ENCODE measurements at places on chromosomes 7 and 10.

GRCh38 chr10:108230478-108231170 lies 1066.1 kb upstream of the SORCS1 start:
- no peaks in the 10 kb centered on the region for H3K4me1 ChIP-seq
- H3K36me3 ChIP-seq, result no peaks in the 10 kb centered on the region
- DNase-seq, result no peak
- no peaks in the 10 kb centered on the region for H3K27me3 ChIP-seq

- DNase-seq, result no peak
- no peaks in the 10 kb centered on the region for H3K36me3 ChIP-seq
- H3K4me1 ChIP-seq, result no peaks in the 10 kb centered on the region
- H3K27ac ChIP-seq, result no peak overlapping the region
- H3K27me3 ChIP-seq, result no peaks in the 10 kb centered on the region
Observed at GRCh38 chr7:81562581-81562980, 207.3 kb downstream of the HGF start.

DNA sequence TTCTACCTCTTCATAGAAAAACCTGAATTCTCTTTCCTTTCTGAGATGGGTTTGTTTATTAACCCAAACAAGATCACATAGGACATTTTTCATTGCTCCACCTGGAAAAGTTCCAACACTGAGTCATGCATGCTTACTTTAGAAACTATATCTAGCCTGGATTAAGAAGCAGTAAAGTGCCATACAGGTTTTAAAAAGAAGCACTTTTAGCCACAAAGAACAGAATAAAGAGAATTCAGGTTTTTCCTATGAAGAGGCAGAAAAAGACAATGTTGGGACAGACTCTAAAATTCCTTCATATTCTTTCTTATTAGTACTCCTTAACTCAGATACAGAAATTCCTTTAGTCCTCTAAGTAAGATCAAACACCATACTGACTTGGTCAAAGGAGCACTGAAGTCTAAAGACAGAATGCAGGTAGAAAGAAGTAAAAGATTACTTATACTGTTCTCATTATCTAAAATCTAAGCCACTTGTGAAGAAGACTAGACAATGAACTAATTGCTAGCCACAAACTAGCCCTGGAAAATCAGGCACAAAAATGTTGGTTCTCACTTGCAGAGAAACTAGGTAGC lies 241.3 kb downstream of the ANK3 start:
- no peaks in the 10 kb centered on the region for H3K4me1 ChIP-seq
- H3K27ac ChIP-seq, result no peak overlapping the region
- H3K4me3 ChIP-seq, result no peak overlapping the region
- no peaks in the 10 kb centered on the region for H3K27me3 ChIP-seq

- H3K27me3 ChIP-seq, result no peaks in the 10 kb centered on the region
- H3K4me3 ChIP-seq, result no peak overlapping the region
- no peak overlapping the region for H3K27ac ChIP-seq
- no peak for DNase-seq
- no peaks in the 10 kb centered on the region for H3K36me3 ChIP-seq
- H3K4me1 ChIP-seq, result no peaks in the 10 kb centered on the region
Observed at GRCh38 chr7:84688671-84689070, 494.1 kb upstream of the SEMA3A start.

GRCh38 chr7:109955986-109956385 lies 1134.9 kb upstream of the LRRN3 start:
- H3K36me3 ChIP-seq, result no peaks in the 10 kb centered on the region
- no peak for DNase-seq
- no peak overlapping the region for H3K27ac ChIP-seq
- H3K27me3 ChIP-seq, result no peaks in the 10 kb centered on the region
- no peaks in the 10 kb centered on the region for H3K4me1 ChIP-seq

DNA sequence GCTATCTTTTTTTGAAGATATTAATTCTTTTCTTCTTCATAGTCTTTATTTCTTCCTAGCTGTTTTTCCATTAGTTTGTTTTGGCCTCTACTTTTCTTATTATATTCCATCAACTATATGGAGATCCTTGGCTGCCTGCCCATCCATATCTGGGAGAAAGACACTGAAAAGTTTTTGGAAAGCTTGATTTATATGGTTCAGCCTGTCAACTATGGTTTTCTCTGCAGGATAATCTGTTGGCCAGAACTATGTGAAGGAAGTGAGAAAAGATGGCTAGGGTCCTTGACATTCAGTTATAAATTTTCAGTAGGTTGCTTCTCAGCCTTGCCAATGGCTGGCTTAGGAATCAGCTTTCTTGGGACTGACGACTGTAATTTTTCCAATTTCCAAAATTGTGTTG lies 10.0 kb upstream of the CDK14 start:
- no peaks in the 10 kb centered on the region for H3K4me1 ChIP-seq
- H3K27me3 ChIP-seq, result no peaks in the 10 kb centered on the region
- DNase-seq, result no peak
- no peaks in the 10 kb centered on the region for H3K36me3 ChIP-seq
- H3K27ac ChIP-seq, result no peak overlapping the region

GRCh38 chr10:127410030-127410429 lies 139.1 kb upstream of the NPS start:
- H3K27ac ChIP-seq, result no peak overlapping the region
- no peaks in the 10 kb centered on the region for H3K4me1 ChIP-seq
- no peaks in the 10 kb centered on the region for H3K36me3 ChIP-seq
- no peaks in the 10 kb centered on the region for H3K27me3 ChIP-seq
- no peak for DNase-seq

DNA sequence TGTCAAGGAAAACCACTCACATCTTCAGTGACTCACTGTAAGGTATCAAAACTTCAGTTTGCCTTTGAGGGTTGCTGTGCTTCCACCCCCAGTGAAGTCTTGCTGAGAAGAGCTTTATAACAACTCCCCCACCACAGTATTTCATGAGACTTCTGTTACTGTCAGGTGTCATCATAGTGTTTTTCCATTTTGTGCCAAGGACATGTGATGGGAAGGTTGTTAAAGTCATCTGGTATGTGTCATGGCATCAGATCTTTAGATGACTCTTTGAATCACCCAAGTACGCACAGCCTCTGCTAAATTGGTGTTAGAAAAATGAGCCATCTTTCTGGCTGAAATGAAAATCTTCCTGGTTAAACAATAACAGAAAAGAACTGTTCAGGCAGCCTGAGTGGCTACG lies 115.0 kb upstream of the CCDC6 start:
- no peaks in the 10 kb centered on the region for H3K36me3 ChIP-seq
- no peak for DNase-seq
- no peaks in the 10 kb centered on the region for H3K4me1 ChIP-seq
- H3K4me3 ChIP-seq, result no peak overlapping the region
- no peaks in the 10 kb centered on the region for H3K27me3 ChIP-seq

Measured in ovary (tissue), 10 donors.